ENCODE measurements at places on chromosomes 13 and 19. TPM values are rescaled to one million over a fixed set of nuclear protein-coding genes. Genes with fewer than 3 reads are reported as not detected.

GRCh38 chr19:16345457-16345856 lies 20.8 kb downstream of the KLF2 start:
- H3K36me3 ChIP-seq: no peaks in the 10 kb centered on the region
- no peaks in the 10 kb centered on the region for H3K27me3 ChIP-seq
- H3K4me3 ChIP-seq: no peak overlapping the region

CBARP gene
- 3.9 TPM for total RNA-seq

- no peaks in the 10 kb centered on the region for H3K27me3 ChIP-seq
- H3K36me3 ChIP-seq: no peaks in the 10 kb centered on the region
- DNase-seq: no peak
- no peak overlapping the region for H3K4me3 ChIP-seq
- H3K27ac ChIP-seq: no peak overlapping the region
Observed at GRCh38 chr13:23414682-23415081, 18.8 kb downstream of the SACS start.

EID2B gene
- 3.7 TPM for total RNA-seq

DNA sequence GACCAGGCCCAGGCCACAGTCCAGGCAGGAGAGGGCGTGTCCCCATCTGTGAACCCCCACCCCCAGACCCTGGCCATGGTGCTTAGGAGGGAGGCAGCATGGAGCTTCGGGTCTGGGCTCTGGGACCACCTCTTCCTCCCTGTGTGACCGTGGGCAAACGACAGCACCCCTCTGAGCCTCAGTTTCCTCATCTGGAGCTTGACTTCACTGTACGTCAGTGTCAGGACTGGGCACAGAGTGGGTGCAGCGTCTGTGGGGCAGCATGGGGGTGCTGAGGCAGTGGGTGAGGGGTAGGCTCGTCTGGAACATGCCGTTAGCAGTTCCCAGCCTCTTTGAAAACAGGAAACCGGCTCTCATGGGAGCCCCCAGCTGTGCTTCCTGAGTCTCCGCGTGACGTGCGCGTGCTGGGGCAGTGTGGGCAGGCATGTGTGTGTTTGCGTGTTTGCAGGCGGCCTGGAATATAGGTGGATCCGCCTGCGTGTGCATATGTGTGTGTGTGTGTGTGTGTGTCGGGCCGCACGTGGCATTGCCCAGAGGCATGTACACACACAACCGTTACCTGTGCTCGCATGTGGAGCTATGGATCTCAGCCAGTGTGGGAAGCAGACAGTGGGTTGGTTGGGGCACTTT lies 15.8 kb downstream of the ARRDC2 start:
- H3K4me3 ChIP-seq: no peak overlapping the region
- H3K27me3 ChIP-seq: no peaks in the 10 kb centered on the region
- H3K4me1 ChIP-seq: peaks cover 44% of the 10 kb centered on the region
- no peaks in the 10 kb centered on the region for H3K36me3 ChIP-seq
- DNase-seq: peak; percentile 91

IRGC gene
- not detected for total RNA-seq

MISP3 gene
- total RNA-seq: 2.7 TPM

GRCh38 chr19:43605875-43606568 lies 5.9 kb upstream of the SRRM5 start:
- no peak overlapping the region for H3K27ac ChIP-seq
- no peaks in the 10 kb centered on the region for H3K36me3 ChIP-seq
- peaks cover 15% of the 10 kb centered on the region for H3K4me1 ChIP-seq
- no peak overlapping the region for H3K4me3 ChIP-seq

ATP4A gene
- not detected for total RNA-seq

- no peak overlapping the region for H3K4me3 ChIP-seq
- no peaks in the 10 kb centered on the region for H3K4me1 ChIP-seq
- no peak overlapping the region for H3K27ac ChIP-seq
- H3K27me3 ChIP-seq: no peaks in the 10 kb centered on the region
- no peak for DNase-seq
- H3K36me3 ChIP-seq: no peaks in the 10 kb centered on the region
Observed at GRCh38 chr13:97057176-97057575, 62.9 kb upstream of the OXGR1 start.

ELL gene
- 25.3 TPM for total RNA-seq

NLRP4 gene
- total RNA-seq: not detected

GRCh38 chr13:50898338-50898737 lies 11.3 kb upstream of the RNASEH2B start:
- no peak for DNase-seq
- H3K27me3 ChIP-seq: no peaks in the 10 kb centered on the region
- H3K36me3 ChIP-seq: no peaks in the 10 kb centered on the region
- no peak overlapping the region for H3K4me3 ChIP-seq
- peaks cover 11% of the 10 kb centered on the region for H3K4me1 ChIP-seq

DNA sequence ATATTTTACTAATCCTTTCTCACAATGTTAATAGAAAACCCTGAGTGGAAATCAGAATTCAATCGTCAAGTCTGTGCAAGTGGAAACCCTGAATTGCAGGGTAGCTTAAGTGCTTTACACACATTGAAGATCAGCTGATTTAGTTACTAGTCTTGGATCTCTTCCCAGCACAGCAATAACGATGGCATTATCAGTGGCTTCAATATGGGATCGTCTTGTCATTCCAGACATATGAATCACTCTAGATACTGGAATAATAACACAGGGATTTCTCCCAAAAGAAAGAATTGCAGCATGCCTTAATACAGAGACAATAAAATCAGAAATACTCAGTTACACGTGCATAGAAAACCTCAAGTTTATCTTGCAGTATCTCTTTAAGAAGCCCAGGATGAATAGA lies 12.6 kb upstream of the METTL21C start:
- DNase-seq: no peak
- H3K4me1 ChIP-seq: peaks cover 27% of the 10 kb centered on the region
- no peak overlapping the region for H3K4me3 ChIP-seq
- no peaks in the 10 kb centered on the region for H3K27me3 ChIP-seq
- H3K27ac ChIP-seq: peak overlapping the region; percentile 28
- no peaks in the 10 kb centered on the region for H3K36me3 ChIP-seq

HIPK4 gene
- total RNA-seq: 0.74 TPM

Data from vagina (tissue), 2 donors.